ENCODE measurements at places on chromosomes 3 and 15.

DNA sequence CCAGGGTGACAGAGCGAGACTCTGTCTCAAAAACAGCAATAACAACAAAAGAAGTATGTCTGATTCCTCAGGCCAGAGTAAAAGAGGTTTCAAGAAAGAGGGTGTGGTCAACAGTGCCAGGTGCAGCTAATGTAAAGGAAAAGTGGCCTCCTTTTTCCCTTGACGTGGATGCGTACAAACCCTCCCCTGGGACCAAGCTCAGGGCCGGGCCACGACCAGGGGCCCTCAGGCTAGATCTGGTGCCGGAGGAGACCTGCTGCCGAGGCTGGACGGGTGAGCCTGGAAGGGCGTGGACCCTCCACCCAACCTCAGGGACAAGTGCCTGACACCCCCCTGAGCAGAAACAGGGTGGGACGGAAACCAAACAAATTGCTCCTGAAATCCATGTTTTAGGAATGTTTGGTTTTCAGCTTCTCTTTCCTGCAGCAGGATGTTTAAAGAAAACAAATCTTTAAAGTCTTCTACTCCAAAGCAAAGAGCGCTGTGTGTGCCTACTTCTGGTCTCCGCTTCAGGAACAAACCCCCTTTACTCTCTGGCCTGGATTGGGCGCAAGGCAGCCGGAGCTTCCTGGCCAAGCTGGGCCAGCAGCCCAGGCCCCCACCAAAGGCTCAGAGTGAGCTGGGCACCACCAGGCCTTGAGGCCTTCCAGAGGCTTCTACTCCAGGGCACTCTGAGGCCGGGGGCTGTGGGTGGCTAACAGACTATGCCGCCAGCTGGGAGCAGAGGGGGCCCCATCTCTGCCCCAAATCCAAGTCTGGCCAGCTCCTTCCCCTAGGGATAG lies 21.4 kb downstream of the ZDHHC19 start:
- no peak for DNase-seq

DNA sequence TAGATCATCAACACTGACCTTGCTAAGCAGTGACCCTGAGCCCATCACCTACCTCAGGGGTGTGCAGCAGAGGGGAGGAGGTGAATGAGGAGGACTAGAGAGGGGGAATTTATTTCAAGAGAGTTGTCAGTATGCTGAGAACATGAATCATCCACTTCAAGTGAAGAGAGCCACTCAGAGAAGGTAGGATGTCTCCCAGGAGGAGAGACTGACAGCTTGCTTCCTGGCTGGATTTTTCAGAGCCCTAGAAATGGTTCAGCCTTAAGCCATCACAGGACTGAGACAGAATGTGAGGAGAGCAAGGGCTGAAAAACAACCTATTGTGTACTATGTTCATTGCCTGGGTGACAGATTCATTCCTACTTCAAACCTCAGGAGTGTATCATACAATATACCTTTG lies 34.8 kb downstream of the CCNL1 start:
- no peak for DNase-seq

- no peak for DNase-seq
Measured at GRCh38 chr15:71334873-71335272, 219.6 kb downstream of the THSD4 start.

- DNase-seq: no peak
Measured at GRCh38 chr3:49253512-49253911, 23.5 kb downstream of the C3orf62 start.

- DNase-seq: no peak
Measured at GRCh38 chr3:136731274-136731884, 20.8 kb downstream of the STAG1 start.

GRCh38 chr3:72655131-72655551 lies 193.1 kb downstream of the SHQ1 start:
- no peak for DNase-seq

DNA sequence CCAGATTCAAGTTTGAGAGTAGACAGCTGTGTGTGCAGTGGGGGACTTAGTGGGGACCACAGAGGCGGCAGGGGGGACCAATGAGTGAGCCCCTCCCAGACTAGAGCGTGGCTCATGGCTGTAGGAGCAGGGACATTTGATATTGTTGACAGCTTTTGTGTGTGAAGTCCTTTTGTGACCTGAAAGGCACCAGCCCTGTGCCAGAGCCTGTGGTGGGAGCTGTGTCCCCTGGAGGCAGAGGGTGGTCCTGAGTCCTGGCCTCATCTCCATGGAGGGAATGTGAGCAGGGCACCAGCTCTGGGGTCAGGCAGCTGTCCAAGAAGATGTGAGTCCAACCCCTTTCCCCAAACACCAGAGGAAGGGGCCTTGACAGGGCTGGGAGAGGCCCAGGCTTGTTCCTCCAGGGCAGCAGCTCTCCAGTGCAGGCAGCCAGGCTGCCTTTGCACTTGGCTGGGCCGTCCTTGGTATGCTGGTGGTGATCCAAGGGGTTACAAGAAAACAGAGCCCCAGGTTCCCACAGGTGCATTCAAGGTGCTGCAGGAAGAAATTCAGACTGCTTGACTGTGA lies 10.1 kb upstream of the C3orf22 start:
- no peak for DNase-seq

DNA sequence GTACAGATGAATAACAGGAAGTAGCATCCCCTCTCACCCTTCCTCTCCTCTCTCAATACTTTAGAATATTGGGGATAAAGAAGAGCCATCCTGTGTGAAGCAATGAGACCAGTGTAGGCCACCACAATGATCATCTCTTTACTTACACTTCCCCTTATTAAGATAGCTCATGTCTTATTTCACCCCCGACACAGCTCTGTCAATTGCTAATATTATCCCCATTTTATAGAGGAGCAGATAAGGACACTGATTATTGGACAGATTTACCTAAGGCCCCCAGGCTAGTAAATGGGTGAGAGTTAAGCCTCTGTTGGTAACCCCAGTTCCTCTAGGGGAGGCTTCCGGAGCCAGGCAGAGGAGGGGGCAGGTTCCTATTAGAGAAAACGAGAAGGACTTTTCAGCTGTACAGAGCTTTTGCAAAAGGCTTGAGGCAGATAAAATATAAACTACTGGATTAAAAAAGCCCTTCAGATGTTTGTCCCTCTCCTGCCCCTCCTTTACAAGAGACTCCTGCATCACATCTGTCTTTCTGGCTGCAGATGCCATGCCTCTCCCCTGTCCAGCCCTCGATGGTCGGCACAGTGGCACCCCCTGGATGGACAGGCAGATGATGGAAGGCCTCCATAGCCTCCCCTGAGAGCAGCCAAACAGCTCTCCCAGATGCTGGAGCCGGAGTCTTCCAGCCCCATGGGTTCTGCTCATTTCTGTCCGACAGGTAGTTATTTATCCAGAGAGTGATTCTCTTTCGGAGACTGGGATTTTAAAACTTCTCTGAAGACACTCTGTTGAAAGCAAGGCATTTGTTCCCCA lies 49.4 kb upstream of the LCTL start:
- no peak for DNase-seq

- DNase-seq: no peak
Measured at GRCh38 chr15:40091861-40092255, 16.8 kb downstream of the BMF start.

GRCh38 chr15:29612096-29612495 lies 210.2 kb downstream of the TJP1 start:
- no peak for DNase-seq

- no peak for DNase-seq
Measured at GRCh38 chr3:38994251-38994650, 57.5 kb downstream of the SCN11A start.

DNA sequence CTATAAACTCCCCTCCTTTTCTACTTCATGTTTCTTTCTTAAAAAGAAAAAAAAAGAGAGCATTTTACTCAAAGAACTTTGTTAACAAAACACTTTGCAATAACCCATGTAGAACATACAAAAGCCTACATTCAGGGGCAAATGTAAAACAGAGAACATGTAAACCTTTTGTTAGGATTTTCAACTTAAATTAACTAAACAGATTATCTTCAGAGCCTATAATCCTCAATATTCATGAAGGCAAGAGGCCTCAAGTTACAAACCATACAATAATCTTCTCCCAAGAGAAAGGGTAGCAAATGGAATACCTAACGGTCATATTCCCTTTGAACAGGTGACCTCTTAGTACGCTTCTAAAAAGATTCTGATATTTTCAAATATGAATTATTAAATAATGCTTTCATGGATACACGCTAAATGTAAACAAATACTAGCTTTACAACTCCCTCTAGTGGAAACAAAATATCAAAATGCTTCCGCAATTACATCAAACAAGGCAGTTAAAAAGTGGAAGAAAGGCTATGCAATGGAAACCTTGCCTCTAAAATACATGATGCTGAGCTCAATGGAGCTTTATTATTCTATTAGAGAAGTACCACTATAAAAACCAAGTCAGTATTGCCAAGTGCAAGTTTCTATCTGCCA lies 9.9 kb downstream of the CEP152 start:
- no peak for DNase-seq

- no peak for DNase-seq
Measured at GRCh38 chr3:118077332-118077731, 957.3 kb downstream of the IGSF11 start.

GRCh38 chr15:81279621-81280485 lies 44.1 kb downstream of the STARD5 start:
- DNase-seq: no peak

DNA sequence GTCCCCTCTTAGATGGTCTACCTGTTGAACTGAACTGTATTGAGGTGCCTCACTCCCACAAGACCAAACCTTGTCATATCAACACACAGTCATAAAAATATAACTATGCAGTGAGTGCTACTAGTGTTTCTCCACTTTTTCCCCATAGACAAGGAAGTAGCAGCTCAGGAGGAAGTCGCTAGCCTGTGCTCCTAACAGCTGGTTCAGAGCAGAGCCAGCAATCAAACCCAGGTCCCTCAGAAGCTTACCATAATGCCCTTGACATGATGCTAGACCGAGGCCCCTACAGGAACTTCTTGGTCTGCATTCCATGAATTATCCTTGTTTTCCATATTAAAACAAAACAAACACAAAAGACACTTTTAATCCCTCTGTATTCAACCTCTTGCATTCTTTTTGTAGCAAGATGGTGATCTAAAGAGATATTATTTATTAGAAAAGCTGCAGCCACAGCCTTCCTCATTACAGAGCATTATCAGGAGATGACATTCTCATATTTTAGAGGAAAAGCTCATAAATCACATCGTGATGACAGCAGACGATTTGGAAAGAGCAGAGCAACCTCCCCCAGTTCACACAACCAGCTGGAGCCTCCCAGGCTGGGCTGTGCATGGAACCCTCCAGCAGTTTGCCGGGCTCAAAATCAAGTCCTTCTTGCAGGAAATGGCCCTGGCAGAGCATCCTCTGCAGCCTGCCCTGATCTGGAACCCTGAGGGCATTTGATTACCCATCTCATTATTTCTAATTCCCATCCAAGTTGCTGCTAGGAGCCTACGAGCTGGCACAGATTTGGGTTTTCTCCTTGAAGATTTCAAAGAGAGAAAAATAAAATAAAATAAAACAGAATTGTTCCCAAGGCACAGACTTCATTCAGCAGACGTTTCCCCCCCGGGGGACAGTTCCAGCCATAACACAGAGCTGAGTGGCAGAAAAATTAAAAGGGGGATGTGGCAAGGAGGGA lies 118.8 kb downstream of the SRGAP3 start:
- no peak for DNase-seq

DNA sequence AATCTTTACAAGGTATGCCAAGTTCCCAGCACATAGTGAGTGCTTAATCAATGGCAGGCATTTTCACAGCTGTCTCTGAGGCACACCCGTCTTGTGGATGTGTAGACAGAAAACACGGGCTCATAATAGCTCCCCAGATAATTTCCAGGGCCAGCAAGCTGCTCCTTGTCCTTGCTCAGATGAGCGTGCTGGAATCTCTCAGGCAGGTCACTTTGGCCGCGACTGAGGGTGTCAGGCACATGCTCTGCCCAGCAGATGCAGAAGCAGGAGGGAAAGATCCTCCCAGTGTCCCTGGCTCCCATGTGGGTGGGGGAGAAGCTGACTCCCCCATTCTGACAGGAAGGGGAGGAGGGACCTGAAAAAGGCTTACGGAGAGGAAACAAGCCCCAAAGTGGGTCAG lies 35.6 kb upstream of the SLC6A1 start:
- DNase-seq: no peak

- no peak for DNase-seq
Measured at GRCh38 chr3:196875258-196875657, 7.5 kb downstream of the SENP5 start.

- DNase-seq: no peak
Measured at GRCh38 chr3:15116032-15116669, 17.2 kb upstream of the RBSN start.

DNA sequence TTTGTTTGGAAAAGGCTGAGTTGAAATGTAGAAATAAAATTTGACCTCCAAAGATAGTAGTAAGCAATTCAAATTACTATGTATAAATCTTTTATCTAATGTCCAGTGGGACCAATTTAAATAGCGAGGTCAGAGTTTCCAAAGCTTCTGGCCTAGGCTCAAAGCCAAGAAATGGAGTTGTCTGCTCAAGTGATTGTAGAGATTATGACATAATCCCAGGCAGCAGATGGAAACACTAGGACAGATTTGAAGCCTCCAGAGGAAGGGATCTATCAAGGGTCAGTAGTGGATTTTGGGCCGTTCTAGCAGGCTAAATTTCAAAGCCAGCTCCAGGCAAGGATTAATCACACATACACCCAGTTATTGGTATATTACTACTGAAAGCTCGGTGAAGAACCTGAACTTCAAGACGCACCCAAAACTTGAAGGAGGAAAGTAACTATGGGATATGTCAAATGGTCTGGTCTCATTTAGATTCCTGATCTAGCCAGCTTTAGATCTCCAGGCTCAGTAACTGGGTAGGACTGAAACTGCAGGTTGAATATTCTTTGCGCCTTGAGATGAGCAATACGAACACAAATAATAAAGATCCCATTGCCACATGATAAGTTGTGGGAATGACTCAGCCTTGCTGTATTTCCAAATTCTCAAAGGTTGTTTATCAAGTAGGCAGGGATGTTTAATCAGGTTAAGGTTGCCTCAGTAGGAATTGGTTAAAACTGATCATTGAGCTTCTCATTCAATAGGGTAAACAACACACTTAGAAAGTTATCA lies 30.9 kb upstream of the ARRDC4 start:
- no peak for DNase-seq

- no peak for DNase-seq
Measured at GRCh38 chr3:123344175-123344906, 104.5 kb downstream of the ADCY5 start.

- no peak for DNase-seq
Measured at GRCh38 chr15:83843471-83843871, 189.5 kb downstream of the ADAMTSL3 start.

GRCh38 chr15:44636976-44637375 lies 26.5 kb downstream of the SPG11 start:
- no peak for DNase-seq

- no peak for DNase-seq
Measured at GRCh38 chr15:54289590-54290136, 311.4 kb downstream of the UNC13C start.

- no peak for DNase-seq
Measured at GRCh38 chr15:63232943-63233342, 43.5 kb downstream of the RAB8B start.

DNA sequence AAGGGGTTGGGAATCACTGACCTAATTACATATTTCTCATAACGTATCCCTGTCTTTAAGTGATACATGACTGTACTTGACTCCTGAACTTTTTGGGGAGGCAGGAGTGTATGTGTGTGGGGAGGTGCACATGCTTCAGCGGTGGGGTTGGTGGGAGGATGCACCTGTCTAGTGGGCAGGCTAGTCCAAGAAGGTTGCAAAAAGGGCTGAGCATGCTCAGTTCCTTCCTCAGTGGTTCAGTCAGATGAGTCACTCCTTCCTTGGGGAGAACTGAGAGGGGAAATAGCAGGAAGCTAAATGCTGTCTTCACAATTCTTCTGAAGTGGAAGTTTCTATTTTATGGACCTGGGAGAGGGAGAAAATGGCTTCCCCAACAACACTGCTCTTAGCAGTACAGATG lies 24.6 kb upstream of the AP4E1 start:
- DNase-seq: no peak

Measured in stimulated activated CD4-positive, alpha-beta T cell treated with anti-CD3 and anti-CD28 coated beads, Interleukin-4, amount 100 ng/mL, for 1 hour (primary cell).